Stimulated activated CD8-positive, alpha-beta memory T cell treated with anti-CD3 and anti-CD28 coated beads, Interleukin-7, amount 100 ng/mL, for 1 hour (primary cell): ENCODE measurements at places on chromosomes 16 and 17.

DNA sequence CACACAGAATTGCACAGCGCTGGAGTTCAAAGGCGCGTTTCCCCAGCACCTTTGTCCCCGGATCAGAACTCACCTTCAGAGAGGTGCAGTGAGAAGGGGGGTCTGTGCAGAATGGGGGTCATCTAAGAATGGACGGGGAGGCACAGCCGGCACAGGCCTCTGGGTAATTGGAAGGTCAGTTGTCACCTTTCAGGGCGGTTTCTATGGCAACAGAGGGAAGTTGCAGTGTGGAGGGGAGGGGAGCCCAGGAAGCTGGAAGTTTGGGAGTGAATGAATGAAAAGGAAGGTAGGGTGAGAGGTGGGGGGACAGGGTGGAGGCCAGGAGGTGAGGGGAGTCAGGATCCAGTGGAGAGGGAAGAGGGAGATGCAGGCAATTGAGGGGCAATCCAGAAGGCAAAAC, 12.4 kb upstream of the KCNG4 start:
- no peak for DNase-seq

- DNase-seq = no peak
Measured at GRCh38 chr17:80364091-80364691, 50.8 kb upstream of the ENDOV start.

GRCh38 chr17:17528696-17529652, 32.8 kb upstream of the RASD1 start:
- no peak for DNase-seq

GRCh38 chr17:69170377-69170776, 28.7 kb upstream of the ABCA6 start:
- DNase-seq = no peak

DNA sequence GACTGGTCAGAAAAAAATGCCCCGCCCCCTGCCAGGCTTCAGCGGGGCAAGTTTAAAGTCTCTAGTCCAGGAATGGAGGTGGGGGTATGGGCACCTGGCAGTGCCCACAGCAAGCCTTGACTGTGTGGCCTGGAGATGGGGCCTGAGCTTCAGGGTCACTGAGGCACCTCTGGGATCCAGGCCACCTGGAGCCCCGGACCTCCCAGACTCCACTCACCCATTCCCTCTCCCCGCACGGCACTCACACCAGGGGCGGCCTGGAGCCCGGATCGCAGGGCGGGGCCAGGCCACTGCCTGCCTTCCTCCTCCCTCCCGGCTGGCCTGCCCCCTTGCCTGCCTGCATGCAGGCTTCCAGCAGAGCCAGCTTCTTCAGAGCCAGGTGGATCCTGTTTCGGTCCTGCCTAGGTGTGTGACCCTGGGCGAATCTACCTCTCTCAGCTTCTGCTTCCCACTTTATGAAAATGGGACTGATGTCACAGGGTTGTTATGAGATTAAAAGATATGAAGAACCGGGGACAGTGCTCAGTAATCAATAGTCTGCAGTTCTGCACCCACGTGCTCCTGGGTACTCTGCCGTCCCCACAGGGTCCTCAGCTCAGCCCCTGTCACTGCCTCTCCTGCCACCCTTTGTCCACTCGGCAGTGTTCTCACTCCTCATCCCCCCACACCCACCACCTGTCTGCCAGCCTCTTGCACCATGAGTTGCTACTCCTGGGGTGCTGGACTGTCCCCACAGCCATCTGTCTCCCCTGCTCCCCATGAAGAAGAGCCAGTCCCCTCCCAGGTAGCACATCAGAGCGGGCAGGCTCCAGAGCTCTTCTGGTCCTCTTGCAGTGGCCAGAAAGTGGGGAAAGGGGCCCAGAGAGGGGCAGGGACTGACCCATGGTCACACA, 1.2 kb upstream of the TCAP start:
- DNase-seq = no peak

- DNase-seq = peak; percentile 89
Measured at GRCh38 chr16:11232852-11233726, 22.9 kb downstream of the SOCS1 start.

DNA sequence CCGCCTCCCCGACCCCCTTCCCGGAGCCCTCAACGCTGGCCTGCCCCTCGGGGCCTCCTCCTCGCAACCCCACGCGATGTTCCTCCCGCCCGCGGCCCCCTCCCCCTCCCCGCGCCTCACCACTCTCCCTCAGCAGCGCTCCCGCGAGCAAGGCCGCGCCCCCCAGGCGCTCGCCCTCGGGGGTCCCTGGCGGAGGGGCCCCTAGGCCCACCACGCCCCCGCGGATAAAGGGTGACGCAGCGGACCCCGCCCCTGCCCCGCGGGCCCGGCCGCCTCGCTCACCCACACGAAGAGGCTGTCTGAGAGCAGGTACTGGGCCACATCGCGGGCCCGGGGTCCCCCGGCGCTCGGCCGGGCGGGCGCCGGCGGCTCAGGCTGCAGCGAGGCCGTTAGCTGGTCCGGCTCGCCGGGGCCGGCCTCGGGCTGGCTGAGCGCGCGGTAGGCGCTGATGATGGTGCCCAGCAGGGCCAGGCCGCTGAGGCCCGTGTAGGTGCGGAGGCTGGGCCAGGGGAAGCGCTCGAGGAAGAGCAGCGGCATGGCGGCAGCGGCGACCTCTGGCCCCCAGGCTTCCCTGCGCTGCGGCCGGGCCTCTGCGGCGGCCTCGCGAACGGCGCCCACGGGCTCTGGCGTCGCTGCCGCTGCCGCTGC, 430 bp downstream of the AMFR start:
- peak; percentile 11 for DNase-seq

DNA sequence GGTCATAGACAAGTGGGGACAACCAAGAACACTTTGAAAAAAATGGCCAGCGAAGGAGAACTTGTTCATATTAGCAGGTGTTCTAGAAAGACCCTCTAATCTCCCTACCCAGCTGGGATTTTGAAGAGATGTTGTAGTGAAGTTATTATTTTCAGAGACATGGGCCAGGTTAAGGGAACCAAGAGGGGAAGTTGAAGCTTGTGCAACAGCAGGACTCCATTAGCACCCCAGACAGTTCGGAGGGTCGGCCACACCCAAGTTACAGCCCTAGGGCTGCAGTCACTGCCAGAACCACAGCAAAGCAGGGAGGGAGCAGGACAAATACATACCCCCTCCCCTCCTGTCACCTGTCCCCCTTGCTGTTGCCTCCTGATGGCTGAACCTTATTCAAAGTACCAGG, 42.3 kb downstream of the WSB1 start:
- no peak for DNase-seq
